T-helper 9 cell (primary cell): ENCODE measurements at places on chromosomes 2 and 18.

- no peak for DNase-seq
Measured at GRCh38 chr2:32937602-32938448, 8.9 kb upstream of the LTBP1 start.

DNA sequence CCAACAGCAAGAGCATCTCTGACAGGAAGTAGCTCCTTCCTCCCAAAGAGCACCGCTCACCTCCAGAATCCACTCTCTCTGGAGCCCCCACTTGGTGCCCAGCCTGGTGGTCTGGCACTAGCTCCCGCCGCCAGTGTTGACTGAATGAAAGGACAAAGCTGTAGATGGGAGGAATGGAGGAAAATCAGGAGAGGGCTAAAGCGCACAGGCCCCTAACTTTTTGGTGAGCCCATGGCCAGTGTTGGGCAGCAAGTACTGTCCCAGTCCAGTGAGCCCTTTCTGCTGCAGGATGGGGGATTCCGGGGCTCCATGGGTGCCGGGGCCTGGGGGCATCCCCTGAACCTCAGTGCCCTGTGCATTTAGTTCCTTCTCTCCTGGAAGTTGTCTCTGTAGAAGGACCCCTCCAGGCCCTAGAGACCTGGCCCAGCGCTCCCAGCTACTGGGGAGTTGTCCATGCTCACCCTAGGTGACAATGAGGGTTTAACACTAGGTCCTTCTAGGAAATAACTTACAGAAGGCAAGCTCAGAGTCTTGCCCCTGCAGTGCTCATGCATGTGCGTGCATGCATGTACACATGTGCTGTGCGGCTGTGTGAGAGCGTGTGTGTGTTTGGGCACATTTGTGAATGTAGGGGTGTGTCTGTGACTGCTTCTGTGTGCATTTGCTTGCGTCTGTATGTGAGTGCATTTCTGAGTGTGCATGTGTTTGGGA, 33.6 kb downstream of the GLI2 start:
- DNase-seq = no peak

- no peak for DNase-seq
Measured at GRCh38 chr2:224869601-224870233, 153.6 kb upstream of the CCDC195 start.

DNA sequence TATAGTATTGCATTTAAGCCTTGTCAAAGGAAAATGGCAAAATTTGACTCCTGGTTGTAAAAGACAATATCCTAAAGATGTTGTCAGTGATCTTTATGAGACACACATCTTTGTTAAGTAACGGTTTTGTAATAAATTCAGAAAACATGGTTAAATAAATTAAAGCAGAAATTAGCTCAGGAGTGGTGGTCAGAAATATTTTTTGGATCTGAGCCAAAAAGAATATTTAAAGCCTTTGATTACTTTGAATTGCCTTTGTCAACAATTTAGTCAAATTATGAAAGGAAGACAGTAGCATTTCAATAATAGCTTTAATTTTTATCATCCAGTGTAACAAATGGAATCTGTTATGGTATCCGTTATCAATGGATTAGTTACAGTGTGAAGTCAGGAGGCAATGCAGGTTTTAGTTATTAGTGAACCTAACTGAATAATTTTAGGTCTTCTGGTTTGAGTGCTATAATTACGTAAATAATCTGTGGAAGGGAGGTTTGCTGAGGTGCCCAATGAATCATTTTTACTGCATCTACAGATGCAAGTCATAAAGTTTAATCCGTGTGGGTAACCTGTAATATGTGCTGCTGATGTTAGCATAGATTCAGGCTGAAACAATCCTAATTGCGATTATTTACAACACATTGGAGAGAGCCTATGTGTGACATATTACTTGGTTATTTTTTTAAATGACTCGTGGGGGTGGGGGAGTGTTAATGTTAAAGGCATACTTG, 42.7 kb downstream of the SMAD4 start:
- DNase-seq = no peak

- DNase-seq = no peak
Measured at GRCh38 chr18:48562075-48562474, 23.2 kb downstream of the CTIF start.

- no peak for DNase-seq
Measured at GRCh38 chr18:80136679-80137078, 27.6 kb downstream of the ADNP2 start.

- DNase-seq = no peak
Measured at GRCh38 chr2:17355608-17356329, 162.5 kb downstream of the RAD51AP2 start.

DNA sequence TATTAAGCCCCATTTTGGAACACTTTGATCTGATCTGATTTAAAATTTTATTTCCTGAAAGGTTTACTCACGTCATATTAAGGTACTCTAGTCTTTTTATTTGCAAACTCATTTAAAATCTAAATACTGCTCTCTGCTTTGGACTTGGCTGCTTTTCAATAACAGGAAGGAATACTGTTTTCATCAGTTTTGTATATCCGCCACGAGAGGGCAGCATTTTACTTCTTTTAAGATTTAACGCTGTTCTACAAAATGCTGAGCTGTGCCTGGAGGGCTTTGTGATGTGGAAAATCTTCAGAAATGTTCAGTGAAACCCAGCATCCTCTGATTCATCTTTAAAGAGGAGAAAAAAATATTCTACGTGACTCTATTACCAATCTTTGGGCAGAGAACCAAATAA, 37.5 kb upstream of the SLC38A11 start:
- peak; percentile 15 for DNase-seq

DNA sequence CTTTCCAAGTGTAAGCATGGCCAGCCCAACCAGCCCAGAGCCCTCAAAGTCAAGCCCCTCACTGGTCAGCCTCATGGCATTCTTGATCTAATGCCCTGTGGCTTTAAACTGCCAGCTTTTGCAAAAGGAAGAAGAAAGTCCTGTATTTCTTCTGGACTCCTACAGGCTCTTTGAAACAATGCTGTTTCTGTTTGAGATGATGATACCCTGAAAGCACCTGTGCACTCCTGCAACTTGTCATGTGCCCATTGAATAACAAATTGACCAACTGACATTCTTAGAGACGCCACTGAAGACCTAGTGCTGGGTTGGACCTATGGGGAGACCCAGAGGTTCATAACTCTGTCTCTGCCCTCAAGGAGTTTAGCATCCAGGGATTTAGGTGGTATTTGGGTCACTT, 82.0 kb upstream of the MSH2 start:
- no peak for DNase-seq

GRCh38 chr2:130819226-130819607, 17.5 kb upstream of the ARHGEF4 start:
- no peak for DNase-seq

GRCh38 chr2:46615986-46616485, 136.7 kb downstream of the TMEM247 start:
- DNase-seq = peak; percentile 3

DNA sequence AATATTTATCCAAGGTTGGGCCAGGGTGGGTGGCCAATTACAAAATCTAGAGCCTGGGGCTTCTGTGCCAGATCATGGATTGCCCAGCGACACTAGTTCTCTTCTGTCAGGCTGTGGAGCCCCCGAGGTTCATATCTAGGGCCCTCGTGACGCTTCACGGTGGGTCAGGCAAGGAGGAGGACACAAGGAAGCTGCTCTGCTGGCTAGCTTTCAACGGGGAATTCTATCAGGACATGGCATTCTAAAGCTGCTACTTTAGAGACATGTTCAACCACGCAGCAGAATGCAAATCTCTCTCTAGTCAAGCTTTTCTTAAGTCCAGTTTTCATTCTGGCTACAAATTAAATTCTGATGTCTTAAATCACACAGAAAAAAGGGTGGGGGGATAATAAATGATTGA, 180.2 kb downstream of the THADA start:
- DNase-seq = no peak

GRCh38 chr2:11303290-11304013, 41.0 kb downstream of the ROCK2 start:
- no peak for DNase-seq

DNA sequence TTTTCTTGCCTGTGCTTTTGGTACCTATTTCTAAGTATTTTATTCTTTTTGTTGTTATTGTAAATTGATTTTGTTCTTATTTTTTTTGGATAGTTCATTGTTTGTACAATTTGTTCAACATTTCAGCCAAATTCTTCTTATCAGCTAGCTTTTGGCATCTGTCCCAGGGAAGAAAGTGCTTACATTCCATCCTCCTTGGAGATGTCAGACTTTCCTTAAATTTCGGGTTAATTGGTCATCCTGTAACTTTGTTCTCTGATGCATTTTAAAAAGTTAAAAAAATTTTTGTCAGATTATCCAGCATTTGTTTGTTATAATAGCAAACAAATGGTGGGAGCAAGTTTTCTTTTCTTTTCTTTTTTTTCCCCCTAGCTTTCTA, 60.3 kb downstream of the PTH2R start:
- DNase-seq = no peak

- no peak for DNase-seq
Measured at GRCh38 chr18:8794156-8794933, 89.0 kb downstream of the MTCL1 start.

DNA sequence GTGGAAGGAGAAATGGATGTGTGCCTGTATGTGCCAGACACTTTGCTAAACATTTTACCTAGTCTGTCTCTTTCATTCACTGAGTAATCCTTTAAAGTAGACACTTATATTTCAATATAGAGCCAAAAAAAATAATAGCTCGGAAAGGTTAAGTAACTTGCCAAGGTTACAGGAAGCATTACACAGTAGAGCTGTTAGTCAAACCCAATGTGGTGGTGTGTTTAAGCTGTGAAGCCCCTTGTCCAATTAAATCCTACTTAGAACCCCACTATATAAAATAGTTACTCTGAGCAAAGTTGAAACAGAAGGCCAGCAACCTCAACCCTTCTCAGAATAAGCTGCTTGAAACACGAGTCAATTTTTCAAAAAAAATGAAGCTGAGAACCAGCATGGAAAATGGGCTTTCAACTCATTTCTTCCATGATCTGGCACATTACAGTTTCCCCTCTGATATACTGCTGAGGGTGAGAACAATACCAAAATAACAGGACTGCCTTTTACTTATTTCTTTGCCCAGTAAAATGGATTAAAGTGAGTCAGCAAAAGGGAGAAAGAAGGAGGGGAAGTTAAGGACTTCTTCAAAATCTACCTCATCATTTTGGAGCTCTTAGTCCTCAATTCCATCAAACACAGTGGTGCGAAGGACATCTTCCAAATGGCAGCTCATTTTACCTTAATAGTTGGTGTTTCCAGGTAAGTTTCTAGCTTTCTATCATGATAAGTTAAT, 7.9 kb downstream of the RDH14 start:
- no peak for DNase-seq

- DNase-seq = no peak
Measured at GRCh38 chr2:232386490-232386739, 7.9 kb downstream of the ALPP start.

DNA sequence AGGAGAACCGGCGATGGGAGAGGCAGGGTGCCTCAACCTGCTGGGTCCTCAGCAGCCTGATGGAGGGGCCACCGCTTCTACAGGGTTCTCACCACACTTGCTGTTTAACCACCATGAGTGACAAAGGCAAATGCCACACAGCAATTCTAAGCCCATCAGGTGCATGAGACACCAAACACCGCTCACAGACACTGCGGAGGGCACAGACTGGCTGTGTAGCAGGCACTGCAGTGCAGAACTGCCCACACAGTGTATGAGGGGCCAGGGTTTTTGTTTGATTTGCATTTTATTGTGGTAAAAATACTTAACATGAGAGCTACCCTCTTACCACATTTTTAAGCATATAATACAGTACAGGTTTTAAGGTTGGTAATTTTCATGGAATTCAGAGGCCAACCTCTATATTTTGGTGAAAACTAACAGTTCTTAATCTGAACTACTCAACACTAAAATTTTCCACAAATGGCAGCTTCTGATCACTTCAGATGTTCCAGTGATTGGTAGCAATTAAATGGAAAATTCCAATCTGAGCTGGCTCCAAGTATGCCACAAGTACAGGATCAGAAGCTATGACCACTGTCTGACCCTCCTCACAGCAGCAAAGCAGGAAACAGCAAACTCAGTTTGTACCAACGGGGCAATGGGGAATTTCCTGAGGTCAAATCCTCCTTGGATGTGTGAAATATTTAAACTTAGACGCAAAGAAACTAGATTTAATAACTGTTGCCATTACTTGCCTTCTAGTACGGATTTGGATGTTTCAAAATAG, 67.7 kb downstream of the FAM210A start:
- no peak for DNase-seq

GRCh38 chr2:168816369-168816768, 13.9 kb downstream of the NOSTRIN start:
- DNase-seq = no peak

GRCh38 chr2:43184339-43184895, 42.0 kb downstream of the ZFP36L2 start:
- peak; percentile 29 for DNase-seq

DNA sequence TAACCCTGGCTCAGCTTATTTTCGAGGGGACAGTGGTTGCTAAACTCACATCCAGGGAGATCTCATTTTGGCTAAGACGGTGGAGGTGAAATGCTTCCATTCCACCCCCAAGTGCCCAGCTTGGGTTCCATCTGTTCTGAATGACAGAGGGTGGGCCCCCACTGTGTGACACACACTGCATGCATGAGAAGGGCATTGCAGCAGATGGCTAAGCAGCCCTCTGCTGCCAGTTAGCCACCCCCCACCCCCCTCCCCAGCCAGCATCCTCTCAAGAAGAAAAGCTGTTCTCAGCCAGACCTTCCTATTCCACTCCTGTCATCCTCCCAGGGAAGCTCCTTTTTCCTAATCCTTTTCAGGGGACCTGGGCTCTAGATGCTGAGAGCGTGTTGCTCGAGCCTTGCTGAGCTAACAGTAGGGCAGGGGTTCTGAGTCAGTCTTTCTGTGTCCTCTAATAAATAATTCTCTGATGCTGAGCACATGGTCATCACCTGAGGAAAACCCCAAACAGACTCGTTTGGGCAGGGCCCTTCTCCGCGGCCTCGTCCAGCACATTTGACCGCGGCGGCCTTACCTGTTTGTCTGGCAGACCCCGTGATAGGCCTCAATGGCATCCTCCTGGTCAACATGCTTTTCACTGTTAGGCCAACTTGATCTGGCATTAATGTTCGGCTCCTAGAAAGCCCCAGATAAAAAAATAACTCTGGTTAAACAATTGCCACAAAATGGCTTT, 49.5 kb upstream of the ACAA2 start:
- no peak for DNase-seq

- no peak for DNase-seq
Measured at GRCh38 chr2:26136451-26136850, 36.4 kb upstream of the GAREM2 start.

GRCh38 chr2:47485751-47486300, 82.9 kb downstream of the MSH2 start:
- DNase-seq = no peak

GRCh38 chr2:240438810-240439697, 3.6 kb downstream of the GPC1 start:
- DNase-seq = no peak

DNA sequence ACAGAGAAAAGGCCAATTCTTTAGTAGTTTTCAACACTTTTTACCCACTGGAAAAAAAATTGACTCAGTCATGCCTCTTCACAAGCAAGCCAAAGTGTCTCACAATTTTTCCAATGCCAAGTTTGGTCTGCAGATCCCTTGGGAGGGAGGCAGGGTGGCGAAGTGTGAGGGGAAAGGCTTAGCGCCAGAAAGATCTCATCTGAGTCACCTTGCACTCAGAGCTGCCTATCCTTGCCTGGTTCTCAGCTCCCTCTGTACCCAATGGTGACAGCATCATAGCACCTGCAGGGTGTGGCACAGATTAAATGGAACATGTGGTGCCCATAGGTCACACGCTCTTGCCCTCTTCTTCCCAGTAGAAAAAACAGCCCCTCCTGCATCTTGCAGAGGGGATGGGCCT, 55.2 kb upstream of the GYPC start:
- DNase-seq = no peak

GRCh38 chr2:65553504-65554074, 121.2 kb upstream of the SPRED2 start:
- no peak for DNase-seq

- no peak for DNase-seq
Measured at GRCh38 chr2:30226144-30227032, 4.9 kb upstream of the LBH start.
